ENCODE measurements at places on chromosomes 1 and 21.

- no peak for DNase-seq
Measured at GRCh38 chr1:201828217-201828819, 639 bp upstream of the IPO9 start.

GRCh38 chr21:14593230-14593629 lies 47.1 kb upstream of the SAMSN1 start:
- DNase-seq, result no peak

DNA sequence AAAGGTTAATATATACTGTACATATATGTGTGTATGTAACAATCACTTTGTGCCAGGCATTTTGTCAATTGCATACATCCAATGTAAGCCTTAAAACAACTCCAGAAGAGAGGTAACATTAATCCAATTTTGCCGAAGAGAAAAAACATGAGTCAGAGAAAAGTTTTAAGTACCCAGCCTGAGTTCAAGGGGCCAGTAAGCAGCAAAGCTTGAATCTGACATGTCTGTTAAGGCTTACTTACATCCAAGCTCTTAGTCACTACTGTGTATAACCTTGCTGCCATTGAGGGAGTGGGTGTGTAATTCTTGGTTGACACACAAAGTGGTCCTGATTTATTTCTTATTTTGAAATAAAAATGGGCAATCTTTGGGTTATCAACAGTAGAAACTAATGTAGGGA lies 360.4 kb upstream of the LYPLAL1 start:
- DNase-seq, result no peak

GRCh38 chr1:43879414-43879813 lies 54.2 kb upstream of the ARTN start:
- no peak for DNase-seq

GRCh38 chr21:33362044-33362555 lies 37.3 kb downstream of the IFNAR1 start:
- peak; percentile 90 for DNase-seq

GRCh38 chr1:146013559-146013922 lies 8.0 kb downstream of the HJV start:
- no peak for DNase-seq

DNA sequence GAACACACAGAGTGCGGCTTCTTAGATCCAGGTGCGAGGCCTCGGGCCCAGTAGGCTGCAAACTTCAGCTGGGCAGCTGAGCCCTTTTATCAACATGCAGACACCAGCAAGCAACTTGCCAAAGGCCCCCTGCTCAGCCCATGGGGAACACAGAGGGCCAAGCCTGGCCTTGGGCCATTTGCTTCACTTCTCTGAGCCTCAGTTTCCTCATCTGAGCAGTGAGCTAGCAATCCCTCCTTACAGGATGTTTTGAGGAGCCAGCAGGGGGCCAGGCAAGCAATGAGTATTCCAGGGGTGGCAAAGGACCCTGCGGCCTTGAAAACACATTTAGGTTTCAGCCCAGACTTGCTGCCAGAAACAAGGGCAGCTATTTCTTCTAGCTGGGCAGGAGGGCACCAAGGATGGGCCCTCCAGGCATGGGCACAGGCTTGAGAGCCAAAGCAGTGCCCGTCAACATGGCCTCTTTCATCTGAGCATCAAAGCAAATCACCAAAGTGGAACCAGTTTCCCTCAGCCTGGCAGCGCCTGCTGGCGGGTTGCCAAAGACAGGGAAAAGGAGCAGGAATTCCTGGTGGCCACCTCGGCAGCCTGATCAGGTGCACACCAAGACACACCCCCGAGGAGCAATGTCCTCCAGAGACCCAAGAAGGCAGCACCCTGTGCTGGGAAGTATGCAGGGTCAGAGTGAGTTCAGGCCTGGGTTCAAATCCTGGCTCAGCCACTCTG lies 1.4 kb downstream of the MATN1 start:
- DNase-seq, result no peak

DNA sequence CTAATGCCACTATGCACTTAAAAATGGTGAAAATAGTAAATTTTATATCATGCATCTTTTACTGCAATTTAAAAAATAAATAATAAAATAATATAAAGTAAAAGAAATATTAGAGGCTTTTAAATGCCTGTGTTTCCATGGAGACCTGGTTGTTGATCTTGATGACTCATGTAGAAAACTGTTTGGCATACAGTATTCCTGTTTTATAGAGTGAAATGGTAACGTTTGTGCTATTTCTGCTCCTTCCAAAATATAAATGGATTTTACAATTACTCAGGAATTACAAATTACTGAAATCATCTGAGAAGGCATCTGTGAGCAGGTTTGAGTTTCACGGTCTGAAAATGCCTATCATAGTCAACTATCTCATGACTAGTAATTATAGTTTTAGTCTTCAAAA lies 98.4 kb upstream of the USP25 start:
- no peak for DNase-seq

GRCh38 chr1:88029899-88030298 lies 654.2 kb upstream of the PKN2 start:
- no peak for DNase-seq

GRCh38 chr1:198620951-198621824 lies 17.7 kb upstream of the PTPRC start:
- no peak for DNase-seq

DNA sequence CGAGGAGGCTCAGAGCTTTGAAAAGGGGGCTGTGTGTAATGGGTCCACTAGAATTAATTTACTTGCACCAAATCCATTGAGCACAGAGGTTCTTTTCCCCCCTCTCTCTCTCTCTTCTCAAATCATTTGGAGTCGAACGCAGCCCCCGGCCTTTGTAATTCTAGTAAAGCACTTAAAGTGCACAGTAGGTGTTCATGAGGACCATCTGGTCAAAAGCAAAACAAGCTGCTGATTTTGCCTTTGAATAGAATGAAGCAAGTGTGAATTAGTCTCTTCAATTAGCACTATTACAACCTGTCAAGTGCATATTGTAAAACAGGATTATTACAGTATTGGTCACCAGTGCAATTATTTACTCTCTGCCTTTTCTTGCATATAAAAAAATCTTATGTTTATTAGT lies 259.9 kb downstream of the FAF1 start:
- no peak for DNase-seq
